RPMI7951 (cell line): ENCODE measurements at places on chromosomes 4 and X. TPM values are rescaled to one million over a fixed set of nuclear protein-coding genes. Genes with fewer than 3 reads are reported as not detected.

DNA sequence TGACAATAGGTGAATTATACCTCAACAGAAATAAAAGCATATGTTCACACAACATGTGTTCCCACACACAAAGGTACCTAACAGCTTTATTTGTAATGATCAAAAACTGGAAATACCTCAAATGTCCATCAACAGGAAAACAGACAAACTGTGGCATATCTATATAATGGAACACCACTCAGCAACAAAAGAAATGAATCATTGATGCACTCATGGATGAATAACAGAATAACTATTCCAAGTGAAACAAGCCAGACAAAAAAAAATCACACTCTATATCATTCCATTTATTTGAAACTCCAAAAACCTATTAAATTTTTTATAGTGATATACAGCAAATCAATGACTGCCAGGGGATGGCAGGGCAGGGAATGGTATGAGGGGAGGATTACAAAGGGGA lies 148.1 kb downstream of the PLS3 start:
- DNase-seq, result no peak

GRCh38 chrX:50747471-50747900 lies 66.5 kb downstream of the SHROOM4 start:
- DNase-seq, result no peak

DNA sequence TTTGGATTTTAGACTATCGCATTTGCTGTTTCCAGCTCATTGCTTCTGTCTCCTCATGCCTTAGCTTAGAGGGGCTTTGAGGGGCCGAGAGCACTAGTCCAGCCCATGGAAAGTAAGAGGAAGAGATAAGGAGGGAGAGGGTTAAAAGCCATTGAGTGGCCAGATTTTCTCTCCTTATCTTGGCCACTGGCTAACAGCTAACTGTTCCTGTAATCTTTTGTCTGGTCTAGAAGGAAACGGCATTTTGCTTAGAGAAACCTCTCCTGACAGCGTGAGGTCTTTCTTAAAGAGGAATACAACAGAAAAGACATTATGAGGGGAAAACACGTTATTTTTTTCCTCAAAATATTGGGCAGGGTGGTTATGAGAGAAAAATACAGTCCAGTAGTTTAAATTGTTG lies 7.9 kb downstream of the GPR101 start:
- DNase-seq, result no peak

- no peak for DNase-seq
Observed at GRCh38 chrX:314049-314448, 4.5 kb downstream of the GTPBP6 start.

RAB39B gene
- 0.10 and 0.48 TPM in 2 replicates for total RNA-seq
